ENCODE measurements at places on chromosomes 2 and 18. TPM values are rescaled to one million over a fixed set of nuclear protein-coding genes. Genes with fewer than 3 reads are reported as not detected.

Gene HNMT
- total RNA-seq, result 0.53 TPM

Gene LOXHD1
- total RNA-seq, result not detected

Gene RAB6C
- not detected for total RNA-seq

Gene CHPF
- total RNA-seq, result 18.1 TPM

Gene GPR75
- total RNA-seq, result 1.8 TPM

Gene APCDD1
- 0.14 TPM for total RNA-seq

Gene VAMP5
- total RNA-seq, result 0.55 TPM

Gene COL3A1
- 0.27 TPM for total RNA-seq

Gene PDIA6
- 362 TPM for total RNA-seq

Gene TMSB10
- total RNA-seq, result 8,638 TPM

Gene GRHL1
- 1.2 TPM for total RNA-seq

Gene OR6B2
- not detected for total RNA-seq

Gene FBXO41
- 5.5 TPM for total RNA-seq

Gene DNPEP
- total RNA-seq, result 47.8 TPM

Gene NTSR2
- not detected for total RNA-seq

Gene CENPA
- 57.9 TPM for total RNA-seq

Gene BMP10
- not detected for total RNA-seq

Gene FBXO48
- total RNA-seq, result 0.52 TPM

Gene ZNF385B
- not detected for total RNA-seq

Gene PRSS56
- total RNA-seq, result 0.14 TPM

Gene RNF152
- 0.05 TPM for total RNA-seq

Gene EFEMP1
- 43.3 TPM for total RNA-seq

Gene TCF23
- not detected for total RNA-seq

Gene DNAH6
- 0.14 TPM for total RNA-seq

Gene PPIG
- 52.6 TPM for total RNA-seq

All from A549 treated with CORT108297 at 1 μM for 4 hours (cell line).